Aorta (tissue), 5 donors: ENCODE measurements at places on chromosomes 4 and X. TPM values are rescaled to one million over a fixed set of nuclear protein-coding genes. Genes with fewer than 3 reads are reported as not detected.

DCLK2 gene
- polyA plus RNA-seq: 2.4 TPM

AKAP14 gene
- polyA plus RNA-seq: not detected

FGF5 gene
- polyA plus RNA-seq: not detected

MUC7 gene
- polyA plus RNA-seq: not detected

LAGE3 gene
- polyA plus RNA-seq: 3.5 TPM

CWH43 gene
- not detected for polyA plus RNA-seq

DNA sequence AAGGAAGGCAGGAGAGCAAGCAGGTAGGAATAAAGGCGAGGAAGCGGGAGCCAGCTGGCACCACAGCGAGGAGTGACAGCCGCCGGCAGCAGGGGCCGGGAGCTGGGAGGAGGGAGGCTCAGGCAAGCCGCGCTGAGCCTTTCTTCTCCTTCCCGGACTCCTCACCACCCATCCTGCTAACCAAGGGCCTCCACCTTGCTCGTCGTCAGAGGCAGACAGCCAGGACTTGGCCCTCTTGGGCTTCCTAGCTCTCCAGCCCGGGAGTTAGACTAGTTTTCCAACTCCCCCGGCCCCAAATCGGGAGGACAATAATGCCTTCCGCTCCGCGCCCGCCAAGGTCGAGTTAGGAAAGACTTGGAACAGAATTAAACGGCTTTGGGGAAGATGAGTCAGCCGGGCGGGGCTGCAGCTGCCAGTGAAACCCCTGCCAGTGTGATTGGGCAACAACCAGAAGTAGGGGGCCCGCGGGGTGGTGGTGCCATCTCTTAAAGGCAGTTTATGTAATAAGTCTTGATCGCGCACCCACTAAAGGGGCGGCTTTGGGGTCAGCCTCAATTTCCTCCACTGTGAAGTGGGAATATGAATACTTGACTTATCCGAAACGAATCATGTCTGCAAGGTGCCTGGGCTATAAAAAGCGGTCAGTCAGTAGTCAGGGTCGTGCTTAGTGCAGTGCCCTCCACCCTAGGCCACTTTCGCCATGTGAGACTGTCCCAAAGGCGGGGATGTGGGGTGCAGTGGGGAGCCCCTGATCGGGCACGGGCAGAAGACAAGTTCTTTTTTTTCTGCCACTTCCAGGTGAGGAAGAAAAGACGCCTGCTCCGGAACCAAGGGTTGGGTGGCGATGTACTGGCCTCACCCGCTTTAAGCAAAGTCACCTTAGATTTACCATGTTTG, 6.7 kb upstream of the HSD17B10 start:
- no peaks in the 10 kb centered on the region for H3K27me3 ChIP-seq
- no peaks in the 10 kb centered on the region for H3K36me3 ChIP-seq
- H3K4me3 ChIP-seq: no peak overlapping the region
- H3K4me1 ChIP-seq: no peaks in the 10 kb centered on the region

DNA sequence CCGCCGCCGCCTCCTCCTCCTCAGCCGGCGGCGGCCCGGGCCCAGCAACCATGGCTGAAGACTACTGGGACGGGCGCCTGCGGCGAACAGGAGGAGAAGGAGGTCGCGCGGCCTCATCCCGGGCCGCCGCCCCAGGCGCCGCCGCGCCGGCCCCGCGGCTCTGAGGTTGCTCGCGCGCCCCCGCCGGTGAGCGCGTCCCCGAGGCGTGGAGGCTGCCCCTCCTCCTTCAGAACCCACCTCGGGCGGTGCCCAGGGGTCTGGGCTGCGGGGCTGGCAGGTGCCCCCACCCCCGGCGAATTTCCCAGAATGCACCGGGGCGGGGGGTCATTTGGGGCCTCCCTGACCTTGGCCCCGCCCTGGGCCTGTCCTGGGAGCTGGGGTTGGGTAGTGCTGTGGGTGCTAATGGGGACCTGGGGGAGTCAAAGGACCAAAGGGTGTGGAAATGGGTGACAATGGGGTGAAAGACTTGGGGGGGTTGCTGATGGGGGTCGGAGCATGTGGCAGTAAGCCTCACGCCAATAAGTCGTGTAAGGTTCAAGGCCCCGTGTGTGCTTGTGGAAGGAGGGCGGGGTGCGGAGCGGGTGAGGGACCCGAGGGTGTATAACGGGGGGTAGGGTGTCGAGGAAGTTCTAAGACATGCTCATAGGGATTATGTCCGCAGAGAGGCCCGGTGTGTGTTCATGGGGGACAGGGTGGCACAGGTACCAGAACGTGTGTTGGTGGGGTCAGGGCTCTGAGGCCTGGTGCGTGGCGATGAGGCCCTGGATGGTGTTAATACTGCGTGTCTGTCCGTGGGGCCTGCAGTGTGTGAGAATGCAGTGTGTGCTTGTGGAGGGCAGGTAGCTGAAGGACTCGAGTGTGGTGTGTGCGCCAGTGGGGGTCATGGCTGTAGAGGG, 687 bp downstream of the CDK16 start:
- H3K4me3 ChIP-seq: peak overlapping the region; percentile 69
- H3K36me3 ChIP-seq: no peaks in the 10 kb centered on the region
- peak overlapping the region; percentile 96 for H3K27ac ChIP-seq
- H3K4me1 ChIP-seq: no peaks in the 10 kb centered on the region
- peak; percentile 68 for DNase-seq

GRCh38 chr4:140085062-140085622, 68.8 kb downstream of the MAML3 start:
- H3K27me3 ChIP-seq: no peaks in the 10 kb centered on the region
- H3K4me3 ChIP-seq: no peak overlapping the region
- no peak for DNase-seq
- H3K36me3 ChIP-seq: no peaks in the 10 kb centered on the region
- peak overlapping the region; percentile 94 for H3K27ac ChIP-seq

DNA sequence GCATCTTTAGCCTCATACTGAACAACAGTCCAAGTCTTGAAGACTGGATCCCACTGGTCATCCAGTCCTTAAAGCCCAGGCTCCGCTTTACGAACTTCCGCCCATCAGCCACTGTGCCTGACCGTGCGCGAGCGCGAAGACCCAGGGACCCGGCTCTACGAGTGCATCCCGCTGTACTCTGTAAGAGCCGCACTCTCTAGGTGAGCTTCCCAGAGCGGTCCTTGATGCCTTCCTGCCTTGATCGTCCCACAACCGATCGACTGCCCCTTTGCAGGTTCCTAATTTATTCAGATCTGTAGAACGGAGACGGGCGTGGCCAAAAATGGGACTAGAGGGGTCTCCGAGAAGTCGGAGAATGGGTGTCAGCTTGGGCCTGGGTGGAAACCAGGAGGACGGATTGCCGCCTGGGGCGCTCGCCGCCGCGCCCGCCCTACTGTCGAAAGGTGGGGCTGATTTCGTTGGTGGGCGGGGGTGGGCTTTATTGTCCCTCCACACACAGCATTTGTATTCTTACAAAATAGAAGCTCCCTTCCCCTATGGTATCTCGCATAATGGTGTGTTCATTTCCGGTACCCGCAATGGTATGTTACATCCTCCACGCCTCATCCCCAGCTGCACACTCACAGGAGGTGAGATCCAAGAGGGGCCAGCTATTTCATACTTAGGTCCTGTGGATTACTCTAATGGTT, 42.3 kb upstream of the FAM156A start:
- DNase-seq: no peak
- H3K36me3 ChIP-seq: no peaks in the 10 kb centered on the region
- no peaks in the 10 kb centered on the region for H3K27me3 ChIP-seq
- H3K27ac ChIP-seq: no peak overlapping the region
- H3K4me3 ChIP-seq: no peak overlapping the region
- no peaks in the 10 kb centered on the region for H3K4me1 ChIP-seq

- no peak for DNase-seq
- H3K4me1 ChIP-seq: peaks cover 3% of the 10 kb centered on the region
- H3K27ac ChIP-seq: no peak overlapping the region
- H3K4me3 ChIP-seq: no peak overlapping the region
- no peaks in the 10 kb centered on the region for H3K36me3 ChIP-seq
These were observed 154.2 kb downstream of the AMELX start for GRCh38 chrX:11447418-11447817.

- H3K27ac ChIP-seq: no peak overlapping the region
- no peaks in the 10 kb centered on the region for H3K4me1 ChIP-seq
- H3K36me3 ChIP-seq: peaks cover 8% of the 10 kb centered on the region
- H3K27me3 ChIP-seq: no peaks in the 10 kb centered on the region
These were observed 73.2 kb downstream of the NFKB1 start for GRCh38 chr4:102574317-102574716.

DNA sequence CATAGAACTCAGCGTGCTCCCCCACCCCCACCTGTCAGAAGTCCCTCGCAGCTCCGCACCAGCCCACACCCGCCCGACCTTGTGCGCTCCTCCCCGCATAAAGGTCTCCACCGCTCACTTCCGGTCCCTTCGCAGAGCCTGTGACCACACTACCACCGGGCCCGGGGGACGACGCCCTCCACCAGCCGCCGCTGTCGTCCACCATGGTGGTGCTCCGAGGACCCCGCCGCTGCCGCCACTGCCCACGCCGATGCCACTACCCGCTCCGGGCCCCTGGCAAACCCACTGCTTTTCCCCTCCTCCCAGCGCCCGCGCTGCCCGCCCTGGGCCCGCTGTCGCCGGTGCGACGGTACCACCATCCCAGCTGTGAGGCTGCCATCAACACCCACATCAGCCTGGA, 79.8 kb upstream of the LANCL3 start:
- no peaks in the 10 kb centered on the region for H3K4me1 ChIP-seq
- H3K36me3 ChIP-seq: no peaks in the 10 kb centered on the region
- no peak overlapping the region for H3K27ac ChIP-seq
- DNase-seq: peak; percentile 73
- H3K27me3 ChIP-seq: no peaks in the 10 kb centered on the region

DNA sequence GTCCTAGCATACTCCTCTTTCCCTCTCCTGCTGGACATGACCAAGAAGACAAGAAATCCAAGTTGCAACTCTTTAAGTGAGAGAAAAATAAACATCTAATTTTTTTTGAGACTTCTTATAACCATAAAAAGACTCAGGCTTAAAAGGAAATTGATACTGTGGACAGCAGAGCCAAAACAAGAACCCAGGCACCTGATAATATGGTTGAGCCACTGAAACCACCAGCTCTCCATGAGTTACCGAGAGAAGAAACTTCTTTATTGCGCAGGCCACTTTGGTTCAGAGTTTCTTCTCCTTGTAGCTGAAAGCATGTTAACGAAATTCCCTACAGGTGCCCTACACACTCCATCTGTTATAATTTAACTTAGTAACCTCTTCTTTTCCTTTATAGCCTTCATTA, 11.3 kb upstream of the SPCS3 start:
- H3K4me1 ChIP-seq: no peaks in the 10 kb centered on the region
- no peaks in the 10 kb centered on the region for H3K36me3 ChIP-seq
- DNase-seq: no peak
- H3K4me3 ChIP-seq: no peak overlapping the region

- no peak for DNase-seq
- no peak overlapping the region for H3K4me3 ChIP-seq
These were observed 294.7 kb upstream of the CT83 start for GRCh38 chrX:116757491-116757890.

GRCh38 chrX:108590496-108590895, 145.9 kb downstream of the IRS4 start:
- no peaks in the 10 kb centered on the region for H3K4me1 ChIP-seq
- H3K36me3 ChIP-seq: no peaks in the 10 kb centered on the region
- H3K27me3 ChIP-seq: no peaks in the 10 kb centered on the region
- H3K27ac ChIP-seq: no peak overlapping the region
- no peak overlapping the region for H3K4me3 ChIP-seq

- H3K36me3 ChIP-seq: no peaks in the 10 kb centered on the region
- no peak overlapping the region for H3K27ac ChIP-seq
- H3K4me3 ChIP-seq: no peak overlapping the region
- no peak for DNase-seq
These were observed 52.9 kb downstream of the SLC7A11 start for GRCh38 chr4:138189206-138189605.

GRCh38 chrX:154059729-154060245, 37.7 kb downstream of the MECP2 start:
- no peaks in the 10 kb centered on the region for H3K27me3 ChIP-seq
- no peak for DNase-seq
- H3K27ac ChIP-seq: no peak overlapping the region
- no peak overlapping the region for H3K4me3 ChIP-seq
- peaks cover 5% of the 10 kb centered on the region for H3K4me1 ChIP-seq
- H3K36me3 ChIP-seq: no peaks in the 10 kb centered on the region

- H3K27ac ChIP-seq: no peak overlapping the region
- no peaks in the 10 kb centered on the region for H3K27me3 ChIP-seq
- DNase-seq: no peak
- no peaks in the 10 kb centered on the region for H3K4me1 ChIP-seq
These were observed 76.6 kb downstream of the KLF8 start for GRCh38 chrX:56308726-56309125.

GRCh38 chr4:133775881-133776280, 425.7 kb downstream of the PABPC4L start:
- no peaks in the 10 kb centered on the region for H3K36me3 ChIP-seq
- H3K27ac ChIP-seq: no peak overlapping the region
- no peak for DNase-seq
- no peak overlapping the region for H3K4me3 ChIP-seq
- H3K4me1 ChIP-seq: no peaks in the 10 kb centered on the region
- no peaks in the 10 kb centered on the region for H3K27me3 ChIP-seq

- no peak overlapping the region for H3K4me3 ChIP-seq
- DNase-seq: no peak
- peaks cover 6% of the 10 kb centered on the region for H3K36me3 ChIP-seq
- no peaks in the 10 kb centered on the region for H3K27me3 ChIP-seq
- peaks cover 4% of the 10 kb centered on the region for H3K4me1 ChIP-seq
These were observed 42.9 kb downstream of the KIAA0232 start for GRCh38 chr4:6825403-6825802.

DNA sequence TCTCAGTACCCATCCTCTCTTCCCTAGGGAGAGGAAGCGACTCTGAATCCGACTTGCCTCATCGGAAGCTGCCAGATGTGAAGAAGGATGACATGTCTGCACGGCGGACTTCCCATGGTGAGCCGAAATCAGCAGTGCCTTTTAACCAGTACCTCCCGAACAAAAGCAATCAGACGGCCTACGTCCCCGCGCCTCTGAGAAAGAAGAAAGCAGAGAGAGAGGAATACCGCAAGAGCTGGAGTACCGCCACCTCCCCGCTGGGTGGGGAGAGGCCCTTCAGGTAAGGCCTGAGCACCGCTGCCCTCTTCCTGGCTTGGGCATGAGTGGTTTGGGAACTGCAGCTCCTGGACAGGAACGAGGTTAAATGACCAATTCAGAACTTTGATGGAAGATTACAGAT, 81.2 kb downstream of the LIMCH1 start:
- no peaks in the 10 kb centered on the region for H3K27me3 ChIP-seq
- H3K4me3 ChIP-seq: no peak overlapping the region
- DNase-seq: no peak
- no peak overlapping the region for H3K27ac ChIP-seq

- no peaks in the 10 kb centered on the region for H3K27me3 ChIP-seq
- H3K36me3 ChIP-seq: peaks cover 6% of the 10 kb centered on the region
- H3K4me3 ChIP-seq: no peak overlapping the region
- DNase-seq: no peak
These were observed 83.8 kb upstream of the UCP1 start for GRCh38 chr4:140652601-140653000.

- H3K27me3 ChIP-seq: no peaks in the 10 kb centered on the region
- no peaks in the 10 kb centered on the region for H3K36me3 ChIP-seq
- DNase-seq: no peak
- H3K27ac ChIP-seq: no peak overlapping the region
These were observed 987 bp downstream of the FREM3 start for GRCh38 chr4:143699331-143700045.

- no peak overlapping the region for H3K27ac ChIP-seq
- no peaks in the 10 kb centered on the region for H3K27me3 ChIP-seq
- no peak overlapping the region for H3K4me3 ChIP-seq
- H3K36me3 ChIP-seq: no peaks in the 10 kb centered on the region
These were observed 42.9 kb downstream of the NDST3 start for GRCh38 chr4:118076958-118077766.

- DNase-seq: no peak
- H3K4me1 ChIP-seq: peaks cover 3% of the 10 kb centered on the region
- no peaks in the 10 kb centered on the region for H3K36me3 ChIP-seq
- no peak overlapping the region for H3K27ac ChIP-seq
These were observed 72.5 kb downstream of the RAPGEF2 start for GRCh38 chr4:159175085-159175988.
